Naive thymus-derived CD8-positive, alpha-beta T cell (primary cell): ENCODE measurements at places on chromosomes 16 and 17. TPM values are rescaled to one million over a fixed set of nuclear protein-coding genes. Genes with fewer than 3 reads are reported as not detected.

Gene CD7
- 66.9 TPM for total RNA-seq

GRCh38 chr17:67531291-67531690, 154.2 kb downstream of the PITPNC1 start:
- DNase-seq, result no peak

DNA sequence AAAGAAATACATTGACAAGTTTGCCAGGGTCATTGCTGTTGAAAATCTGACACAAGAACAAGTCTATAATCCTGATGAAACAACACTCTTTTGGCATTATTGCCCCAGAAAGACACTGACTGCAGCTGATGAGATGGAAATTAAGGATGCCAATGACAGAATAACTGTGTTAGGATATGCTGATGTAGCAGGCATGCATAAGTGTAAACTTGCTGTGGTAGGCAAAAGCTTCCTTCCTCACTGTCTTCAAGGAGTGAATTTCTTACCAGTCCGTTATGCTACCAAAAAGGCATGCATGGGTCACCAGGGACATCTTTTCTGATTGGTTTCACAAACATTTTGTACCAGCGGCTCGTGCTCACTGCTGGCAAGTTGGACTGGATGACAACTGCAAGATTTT, 10.5 kb downstream of the GDPD1 start:
- no peak for DNase-seq

DNA sequence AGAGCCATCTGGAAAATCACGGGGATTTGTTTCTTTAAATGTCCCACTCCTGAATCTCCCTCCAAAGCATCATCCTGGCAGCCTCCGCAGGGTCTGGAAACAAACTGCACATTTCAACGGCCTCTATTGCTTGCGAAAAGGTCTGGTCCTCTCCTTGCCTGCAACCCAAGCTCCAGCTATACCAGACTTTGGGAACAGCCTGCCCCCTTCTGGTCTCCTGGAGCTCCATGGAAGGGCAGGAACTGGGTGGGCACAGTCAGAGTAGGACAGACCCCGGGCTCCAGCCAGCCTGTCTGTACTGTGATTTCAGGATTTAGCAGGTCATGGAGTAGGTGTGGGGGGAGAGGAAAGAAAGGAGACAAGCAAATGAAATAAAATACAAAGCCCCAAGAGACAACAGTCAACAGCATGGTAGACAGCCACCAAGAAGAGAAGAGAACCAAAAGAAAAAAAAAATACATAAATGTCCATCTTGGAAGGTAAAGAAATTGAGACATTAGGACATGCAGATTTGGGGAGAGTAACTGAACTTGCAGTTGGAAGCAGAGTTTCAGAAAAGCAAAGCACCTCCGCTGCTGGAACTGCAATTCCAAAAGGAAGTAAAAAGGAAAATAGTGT, 2.7 kb downstream of the XYLT1 start:
- peak; percentile 35 for DNase-seq

GRCh38 chr16:29821643-29822115, 1.4 kb downstream of the MVP start:
- DNase-seq, result no peak

- DNase-seq, result no peak
These were observed 215.3 kb upstream of the KIF2B start for GRCh38 chr17:53607475-53607874.

- DNase-seq, result no peak
These were observed 119.1 kb downstream of the DYNLRB2 start for GRCh38 chr16:80659865-80660264.
